ENCODE measurements at places on chromosomes 4 and X.

GRCh38 chr4:52173470-52174045 is 122.5 kb downstream of the SPATA18 start:
- no peak for DNase-seq

DNA sequence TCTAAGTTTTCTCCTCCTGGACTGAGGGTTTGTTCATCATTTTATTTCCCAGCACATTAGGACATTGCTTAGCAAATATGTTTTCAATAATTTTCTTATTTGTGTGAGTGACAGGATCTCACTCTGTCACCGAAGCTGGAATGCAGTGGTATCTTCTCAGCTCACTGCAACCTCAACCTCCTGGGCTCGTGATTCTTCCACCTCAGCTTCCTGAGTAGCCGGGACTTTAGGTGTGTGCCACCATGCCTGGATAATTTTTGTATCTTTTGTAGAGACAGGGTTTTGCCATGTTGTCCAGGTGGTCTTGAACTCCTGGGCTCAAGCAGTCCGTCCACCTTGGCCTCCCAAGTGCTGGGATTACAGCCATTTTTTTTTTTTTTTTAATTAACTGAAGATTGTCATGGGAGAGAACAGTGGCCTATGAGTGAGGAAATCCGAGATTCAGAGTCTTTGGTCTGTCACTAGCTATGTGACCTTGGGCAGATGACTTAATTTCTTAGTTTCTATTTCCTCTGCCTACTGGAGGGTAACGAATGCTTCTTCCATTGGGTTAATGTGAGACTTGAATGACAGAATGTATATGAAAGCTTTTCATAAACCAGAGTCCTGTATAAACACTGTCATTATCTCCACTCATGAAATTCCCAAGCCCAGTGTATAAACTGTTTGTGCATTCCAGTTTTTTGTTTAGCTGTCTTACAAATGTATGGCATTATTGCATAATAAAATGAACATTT is 23.9 kb downstream of the MOB1B start:
- no peak for DNase-seq

DNA sequence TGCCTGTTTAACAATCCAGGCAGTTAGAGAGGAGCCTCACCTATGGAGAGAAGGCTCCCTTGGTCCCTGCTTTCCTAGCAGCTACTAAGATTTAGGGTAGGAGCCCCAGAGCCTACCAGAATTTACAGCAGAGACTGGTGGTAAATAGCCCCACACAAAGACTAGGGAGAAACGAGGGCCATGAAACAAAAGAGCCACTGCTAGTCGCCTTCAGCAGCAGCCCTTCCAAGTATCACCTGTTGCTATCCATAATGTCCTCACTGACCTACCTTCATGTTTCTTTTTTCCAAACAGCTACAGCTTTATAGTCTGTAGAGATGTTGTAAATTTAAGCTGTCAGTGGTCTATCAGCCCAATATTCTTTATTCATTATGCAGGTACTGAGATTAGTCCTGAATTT is 25.3 kb downstream of the ARHGEF6 start:
- no peak for DNase-seq

GRCh38 chr4:57109847-57110639 is at the start of gene IGFBP7:
TSS of gene IGFBP7 (minus strand) at chr4:57110385. CDS start at chr4:57110351, 34 bp downstream.
- DNase-seq = no peak

DNA sequence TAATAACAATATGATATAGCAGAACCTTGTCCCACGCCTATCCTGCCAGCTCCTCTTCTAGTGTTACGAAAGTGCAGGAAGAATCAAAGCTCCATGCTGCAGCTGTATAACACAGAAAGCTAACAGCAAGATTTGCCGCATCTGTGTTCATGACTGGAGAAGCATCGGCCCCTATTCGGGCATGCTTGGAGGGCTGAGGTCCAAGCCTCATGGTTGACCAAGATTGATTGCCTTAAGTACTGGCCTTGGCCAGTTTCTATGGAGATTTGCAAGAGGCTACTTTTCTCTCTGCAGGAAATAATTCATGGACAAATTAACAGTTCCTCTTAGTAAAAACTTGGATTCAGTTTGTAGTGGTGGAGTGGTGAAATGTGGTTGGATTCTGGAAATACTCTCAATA is 12.9 kb upstream of the NDP start:
- DNase-seq = no peak

Data from brain (organoid and tissue), 16 donors.